Uterus (tissue), 4 donors: ENCODE measurements at places on chromosomes 3 and 15. TPM values are rescaled to one million over a fixed set of nuclear protein-coding genes. Genes with fewer than 3 reads are reported as not detected.

- H3K4me3 ChIP-seq, result no peak overlapping the region
- no peaks in the 10 kb centered on the region for H3K4me1 ChIP-seq
- H3K27ac ChIP-seq, result no peak overlapping the region
- DNase-seq, result no peak
- H3K27me3 ChIP-seq, result no peaks in the 10 kb centered on the region
- no peaks in the 10 kb centered on the region for H3K36me3 ChIP-seq
Observed at GRCh38 chr3:155313300-155313699, 19.8 kb upstream of the STRIT1 start.

DNA sequence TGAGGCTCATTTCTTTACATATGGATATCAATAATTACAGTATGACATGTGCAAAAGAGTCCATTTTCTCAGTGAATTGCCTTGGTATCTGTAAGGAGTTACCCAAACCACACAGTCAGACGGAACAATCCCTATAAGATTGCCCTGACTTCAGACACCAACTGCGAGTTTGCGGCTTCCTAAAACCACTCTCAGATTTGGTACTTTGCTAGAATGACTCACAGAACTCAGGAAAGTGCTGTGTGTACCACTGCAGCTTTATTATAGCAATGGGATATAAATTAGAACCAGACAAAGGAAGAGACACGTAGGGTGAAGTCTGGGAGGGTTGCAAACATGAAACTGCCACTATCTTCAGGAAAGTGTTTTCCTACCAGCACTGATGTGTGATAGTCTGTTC is 45.8 kb upstream of the ATP13A3 start:
- DNase-seq, result no peak
- H3K27me3 ChIP-seq, result no peaks in the 10 kb centered on the region

The PPM1M gene
- 32.1 TPM for total RNA-seq

The UROC1 gene
- total RNA-seq, result not detected

DNA sequence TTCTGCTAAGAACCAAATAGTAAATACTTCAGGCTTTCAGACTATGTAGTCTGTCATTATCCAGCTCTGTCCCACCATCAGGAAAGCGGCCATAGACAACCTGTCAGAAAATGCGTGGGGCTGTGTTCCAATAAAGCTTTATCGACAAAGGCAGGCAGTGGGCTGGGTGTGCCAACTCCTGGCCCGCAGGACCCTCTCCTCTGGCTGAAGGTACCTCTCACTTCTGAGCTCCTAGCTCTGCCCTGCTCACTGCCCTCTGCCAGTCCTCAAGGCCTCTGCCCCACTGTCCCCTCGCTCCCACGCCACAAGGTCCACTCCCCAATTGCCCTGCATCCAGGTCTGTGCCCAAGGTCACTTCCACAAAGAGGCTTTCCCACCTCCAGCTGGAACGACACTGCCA is 20.0 kb downstream of the SSUH2 start:
- no peak overlapping the region for H3K27ac ChIP-seq
- H3K4me1 ChIP-seq, result peaks cover 2% of the 10 kb centered on the region
- no peak for DNase-seq
- no peak overlapping the region for H3K4me3 ChIP-seq
- H3K36me3 ChIP-seq, result no peaks in the 10 kb centered on the region

- H3K4me3 ChIP-seq, result no peak overlapping the region
- no peaks in the 10 kb centered on the region for H3K4me1 ChIP-seq
- no peaks in the 10 kb centered on the region for H3K27me3 ChIP-seq
- H3K27ac ChIP-seq, result no peak overlapping the region
- DNase-seq, result no peak
- H3K36me3 ChIP-seq, result no peaks in the 10 kb centered on the region
Observed at GRCh38 chr3:190003681-190004123, 117.0 kb downstream of the P3H2 start.

DNA sequence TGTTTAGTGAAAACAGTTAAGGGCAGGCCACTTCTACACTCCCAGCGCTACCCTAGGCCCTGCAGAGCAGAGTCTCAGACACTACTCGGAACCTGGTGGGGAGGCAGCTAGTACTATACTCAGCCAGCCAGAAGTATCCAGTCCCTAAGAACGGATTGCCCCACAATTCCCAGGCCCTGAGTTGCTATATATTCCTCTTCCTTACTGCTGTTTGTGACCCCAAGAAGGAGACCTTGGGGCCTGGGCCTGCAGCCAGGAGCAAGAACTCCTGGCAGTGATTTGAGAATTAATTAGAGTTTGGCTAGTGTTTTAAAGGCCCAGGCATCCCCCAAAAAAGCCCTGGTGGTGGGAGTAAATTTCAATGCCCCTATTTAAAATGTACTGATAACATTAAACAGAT is 87.7 kb downstream of the RBPMS2 start:
- no peaks in the 10 kb centered on the region for H3K27me3 ChIP-seq
- H3K4me1 ChIP-seq, result peaks cover 23% of the 10 kb centered on the region
- H3K4me3 ChIP-seq, result no peak overlapping the region
- no peak for DNase-seq
- H3K27ac ChIP-seq, result peak overlapping the region; percentile 64

DNA sequence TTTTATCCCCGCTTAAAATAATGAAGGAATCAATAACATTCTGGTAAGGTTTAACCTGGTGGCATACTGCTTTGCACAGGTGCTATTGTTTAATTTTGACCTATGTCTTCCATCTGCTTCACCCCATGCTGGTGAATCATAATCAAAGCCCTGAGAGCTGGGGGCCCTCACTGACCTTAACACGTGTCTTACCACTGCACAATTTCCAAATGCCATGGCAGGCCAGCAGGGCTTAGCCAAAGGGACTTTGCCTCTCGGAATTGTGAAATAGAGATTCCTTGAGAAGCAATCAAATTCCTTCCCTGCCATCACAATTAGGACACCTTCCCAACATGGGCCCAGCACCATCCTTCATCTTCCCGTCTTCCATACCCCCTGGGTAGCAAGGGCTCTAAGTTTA is 242.6 kb upstream of the THBS1 start:
- H3K4me1 ChIP-seq, result no peaks in the 10 kb centered on the region
- DNase-seq, result no peak
- no peaks in the 10 kb centered on the region for H3K27me3 ChIP-seq
- no peaks in the 10 kb centered on the region for H3K36me3 ChIP-seq
- no peak overlapping the region for H3K4me3 ChIP-seq

The ATP13A5 gene
- total RNA-seq, result not detected

DNA sequence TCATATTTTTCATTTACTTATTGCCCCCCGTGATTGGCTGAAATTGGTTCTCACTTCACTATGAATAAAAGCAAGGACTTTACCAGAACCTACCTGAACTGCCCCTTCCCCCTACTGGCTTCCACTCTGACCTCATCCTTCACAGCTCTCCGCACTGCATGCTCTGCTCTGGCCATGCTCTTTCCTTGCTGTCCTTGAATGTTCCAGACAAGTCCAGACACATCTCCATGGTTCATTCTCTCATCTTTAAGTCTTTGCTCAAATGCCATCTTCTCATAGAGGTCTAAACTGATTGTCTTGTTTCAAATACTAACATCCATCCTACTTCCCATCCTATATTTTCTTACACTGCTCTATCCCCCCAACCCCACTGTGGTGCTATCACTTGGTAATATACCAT is 129.4 kb downstream of the CHST2 start:
- no peak overlapping the region for H3K27ac ChIP-seq
- H3K4me1 ChIP-seq, result no peaks in the 10 kb centered on the region
- H3K36me3 ChIP-seq, result no peaks in the 10 kb centered on the region
- H3K4me3 ChIP-seq, result no peak overlapping the region

- H3K4me3 ChIP-seq, result no peak overlapping the region
- no peaks in the 10 kb centered on the region for H3K36me3 ChIP-seq
- no peak for DNase-seq
- no peaks in the 10 kb centered on the region for H3K27me3 ChIP-seq
Observed at GRCh38 chr3:159528251-159528895, 460.3 kb upstream of the IL12A start.

DNA sequence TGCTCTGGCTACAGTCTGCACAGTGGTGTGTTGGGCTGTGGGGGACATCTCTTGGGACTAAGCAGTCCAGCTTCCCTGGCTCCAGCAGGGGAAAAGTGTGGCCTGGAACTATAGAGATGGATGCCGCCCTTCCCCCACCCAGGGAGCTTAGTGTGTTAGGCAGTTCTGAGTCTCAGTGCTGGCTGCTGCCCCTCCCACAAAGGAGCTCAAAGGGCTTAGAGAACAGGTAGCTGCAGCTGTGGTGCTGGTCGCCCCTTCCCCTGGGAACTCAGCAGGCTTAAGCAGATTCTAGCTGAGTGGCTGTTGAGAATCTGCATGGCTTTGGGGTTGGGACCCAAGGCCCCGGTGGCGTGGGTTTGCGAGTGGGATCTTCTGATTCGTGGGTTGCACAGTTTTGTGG is 190.8 kb downstream of the PDCD6IP start:
- DNase-seq, result no peak
- H3K4me1 ChIP-seq, result no peaks in the 10 kb centered on the region
- H3K36me3 ChIP-seq, result no peaks in the 10 kb centered on the region
- no peak overlapping the region for H3K4me3 ChIP-seq
- H3K27me3 ChIP-seq, result no peaks in the 10 kb centered on the region
- no peak overlapping the region for H3K27ac ChIP-seq

- H3K27me3 ChIP-seq, result no peaks in the 10 kb centered on the region
- no peak overlapping the region for H3K27ac ChIP-seq
- H3K4me3 ChIP-seq, result no peak overlapping the region
- no peaks in the 10 kb centered on the region for H3K4me1 ChIP-seq
- H3K36me3 ChIP-seq, result no peaks in the 10 kb centered on the region
Observed at GRCh38 chr3:160709477-160710182, 32.7 kb downstream of the ARL14 start.

The MGA gene
- 156 TPM for total RNA-seq

GRCh38 chr3:125161607-125162219 is 50.8 kb downstream of the SLC12A8 start:
- DNase-seq, result peak; percentile 44
- H3K4me1 ChIP-seq, result no peaks in the 10 kb centered on the region
- H3K4me3 ChIP-seq, result no peak overlapping the region
- H3K27me3 ChIP-seq, result no peaks in the 10 kb centered on the region

GRCh38 chr3:129596194-129597086 is 10.0 kb downstream of the PLXND1 start:
- H3K27me3 ChIP-seq, result no peaks in the 10 kb centered on the region
- H3K4me3 ChIP-seq, result peak overlapping the region; percentile 13
- peak overlapping the region; percentile 97 for H3K27ac ChIP-seq
- H3K4me1 ChIP-seq, result peaks cover 53% of the 10 kb centered on the region

The SH2D7 gene
- not detected for total RNA-seq

DNA sequence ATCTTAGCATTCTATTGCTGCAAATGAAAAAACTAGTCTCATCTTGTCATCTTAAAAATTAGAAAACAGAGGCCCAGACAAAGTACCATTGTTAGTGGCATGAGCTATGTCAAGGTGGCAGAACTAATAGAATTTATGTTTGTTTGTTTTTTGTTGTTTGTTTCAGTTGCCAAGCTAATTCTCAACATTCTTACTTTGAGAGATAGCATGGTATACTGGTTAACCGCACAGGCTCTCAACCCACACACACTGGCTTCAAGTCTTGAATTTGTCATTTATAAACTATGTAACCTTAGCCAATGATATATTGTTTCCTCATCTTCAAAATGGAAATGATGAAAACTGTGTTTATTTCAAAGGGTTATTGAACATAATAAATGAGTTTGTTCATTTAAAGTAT is 367.6 kb upstream of the PLSCR5 start:
- no peaks in the 10 kb centered on the region for H3K4me1 ChIP-seq
- H3K36me3 ChIP-seq, result no peaks in the 10 kb centered on the region
- H3K27me3 ChIP-seq, result no peaks in the 10 kb centered on the region

GRCh38 chr3:195095035-195095703 is 175.8 kb downstream of the XXYLT1 start:
- no peak for DNase-seq
- H3K4me3 ChIP-seq, result no peak overlapping the region
- no peak overlapping the region for H3K27ac ChIP-seq
- H3K27me3 ChIP-seq, result no peaks in the 10 kb centered on the region
- H3K36me3 ChIP-seq, result no peaks in the 10 kb centered on the region

The ANKDD1A gene
- total RNA-seq, result 17.4 TPM

DNA sequence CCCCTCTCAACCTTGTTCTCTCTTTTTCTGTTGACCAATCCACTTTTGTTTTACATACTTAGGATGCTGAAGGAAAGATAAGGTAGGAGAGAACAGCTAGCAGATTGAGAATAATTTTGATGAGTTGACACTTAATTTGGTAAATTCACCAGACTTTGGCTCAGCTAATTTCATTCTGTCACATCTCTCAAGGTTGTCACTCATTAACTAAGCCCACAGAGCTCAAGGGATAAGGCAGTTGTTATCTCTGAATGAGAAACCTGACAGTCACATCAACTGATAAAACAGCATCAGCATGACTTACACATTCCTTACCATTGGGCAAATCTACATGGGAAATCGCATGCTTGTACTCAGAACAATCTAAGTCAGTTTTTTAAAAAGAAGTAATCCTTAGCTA is 591.4 kb downstream of the NLGN1 start:
- H3K36me3 ChIP-seq, result no peaks in the 10 kb centered on the region
- no peak for DNase-seq
- no peak overlapping the region for H3K4me3 ChIP-seq
- no peak overlapping the region for H3K27ac ChIP-seq
- no peaks in the 10 kb centered on the region for H3K4me1 ChIP-seq

GRCh38 chr15:89756897-89757296 is 5.8 kb upstream of the MESP1 start:
- no peaks in the 10 kb centered on the region for H3K27me3 ChIP-seq
- DNase-seq, result no peak
- no peaks in the 10 kb centered on the region for H3K4me1 ChIP-seq
- no peaks in the 10 kb centered on the region for H3K36me3 ChIP-seq
- no peak overlapping the region for H3K27ac ChIP-seq

DNA sequence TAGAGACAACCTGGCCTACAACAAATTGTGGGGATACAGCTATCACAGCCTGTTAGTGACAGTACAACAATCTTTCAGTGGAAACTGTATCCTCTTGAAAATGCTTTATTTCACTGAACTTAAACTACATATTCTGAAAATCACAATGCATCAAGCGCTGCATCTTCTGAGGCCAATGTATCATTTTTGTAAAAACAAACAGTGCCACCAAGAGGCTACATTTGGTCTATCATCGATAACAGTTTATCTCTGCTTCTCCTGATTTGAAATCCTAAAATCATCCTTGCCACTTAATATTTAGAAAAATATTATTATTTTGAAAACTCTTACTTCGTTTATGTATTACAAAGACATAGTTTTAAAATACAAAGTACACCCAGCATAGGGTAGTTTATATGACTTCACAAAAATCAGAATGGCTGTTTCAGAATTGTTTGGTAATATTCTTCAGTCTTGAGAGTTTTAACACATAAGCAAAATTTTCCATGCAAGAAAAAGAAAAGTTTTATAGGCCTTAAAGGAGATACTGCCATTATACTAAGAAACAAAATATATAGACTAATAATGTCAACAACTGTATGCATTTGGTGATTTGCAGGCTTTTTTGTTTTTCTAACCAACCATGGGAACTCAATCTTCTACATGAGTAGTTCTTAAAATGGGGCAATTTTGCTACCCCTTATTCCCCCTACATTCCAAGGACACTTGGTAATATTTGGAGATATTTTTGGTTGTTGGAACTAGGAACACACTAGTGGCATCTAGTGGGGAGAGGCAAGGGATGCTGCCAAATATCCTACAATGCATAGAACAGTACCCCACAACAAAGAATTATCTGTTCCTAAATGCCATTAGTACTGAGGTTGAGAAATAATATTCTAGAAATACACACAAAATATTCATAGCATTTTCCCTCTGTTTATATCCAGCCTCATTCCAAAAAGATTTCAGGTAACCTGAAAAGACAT is 42.3 kb downstream of the WDR72 start:
- no peaks in the 10 kb centered on the region for H3K4me1 ChIP-seq
- no peak for DNase-seq
- H3K27ac ChIP-seq, result no peak overlapping the region
- H3K4me3 ChIP-seq, result no peak overlapping the region

The MOBP gene
- total RNA-seq, result not detected
